ENCODE measurements at places on chromosomes 3 and 15.

DNA sequence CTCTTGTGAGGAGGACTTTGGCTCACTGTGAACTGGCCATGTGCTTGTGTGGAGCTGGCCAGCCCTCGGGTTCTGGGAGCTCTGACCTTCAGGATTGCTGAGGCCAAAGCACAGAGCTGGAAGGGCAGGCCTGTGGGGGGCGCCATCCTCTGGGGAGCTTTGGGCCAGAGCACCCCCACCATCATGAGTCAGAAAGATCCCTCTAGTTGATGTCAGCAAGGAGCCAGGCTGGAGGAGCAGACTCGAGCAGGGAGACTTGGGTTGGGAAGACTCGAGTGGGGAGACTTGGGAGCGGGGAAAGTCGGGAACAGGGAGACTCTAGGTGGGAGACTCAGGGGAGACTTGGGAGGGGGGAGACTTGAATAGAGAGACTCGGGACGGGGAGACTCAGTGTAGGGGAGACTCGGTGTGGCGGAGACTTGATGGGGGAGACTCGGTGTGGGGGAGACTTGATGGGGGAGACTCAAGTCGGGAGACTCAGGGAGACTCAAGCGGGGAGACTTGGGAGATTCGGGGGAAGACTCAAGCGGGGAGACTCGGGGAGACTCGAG, 37.7 kb upstream of the PLXNA1 start:
- no peak for DNase-seq

DNA sequence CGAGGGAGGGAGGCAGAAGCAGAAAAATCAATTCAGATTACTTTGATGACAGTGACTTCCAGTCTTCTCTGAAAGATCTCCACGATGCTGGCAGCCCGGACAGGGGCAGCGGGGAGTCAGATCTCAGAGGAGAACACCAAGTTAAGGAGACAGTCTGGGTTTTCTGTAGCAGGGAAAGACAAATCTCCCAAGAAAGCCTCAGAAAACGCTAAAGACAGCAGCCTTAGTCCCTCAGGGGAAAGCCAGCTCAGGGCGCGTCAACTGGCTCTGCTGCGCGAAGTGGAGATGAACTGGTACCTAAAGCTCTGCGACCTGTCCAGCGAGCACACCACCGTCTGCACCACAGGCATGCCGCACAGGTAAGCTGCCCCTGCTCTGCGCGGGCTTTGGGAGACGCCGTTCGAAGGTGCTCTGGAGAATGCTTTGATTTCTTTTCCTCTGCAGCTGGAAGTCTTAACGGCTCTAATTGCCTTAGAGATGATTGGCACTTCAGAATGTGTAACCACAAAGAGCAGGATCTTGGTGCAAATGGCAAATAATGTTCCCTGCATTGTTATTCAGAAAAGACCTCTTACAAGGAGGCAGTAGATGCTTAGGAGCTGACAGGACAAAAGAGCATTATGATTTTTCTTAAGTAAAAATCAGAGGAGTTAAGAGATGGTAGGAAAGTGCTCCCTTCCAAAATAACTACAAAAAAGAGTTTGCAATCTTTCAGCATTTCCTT, at the start of gene KCNAB1:
KCNAB1 (plus strand) TSS at position 51 of the 724 bp plus-strand sequence.
- DNase-seq: no peak

- DNase-seq: no peak
These were observed 23.0 kb upstream of the RBSN start for GRCh38 chr3:15121936-15122335.

GRCh38 chr3:18442756-18443664, 17.9 kb upstream of the SATB1 start:
- DNase-seq: no peak

DNA sequence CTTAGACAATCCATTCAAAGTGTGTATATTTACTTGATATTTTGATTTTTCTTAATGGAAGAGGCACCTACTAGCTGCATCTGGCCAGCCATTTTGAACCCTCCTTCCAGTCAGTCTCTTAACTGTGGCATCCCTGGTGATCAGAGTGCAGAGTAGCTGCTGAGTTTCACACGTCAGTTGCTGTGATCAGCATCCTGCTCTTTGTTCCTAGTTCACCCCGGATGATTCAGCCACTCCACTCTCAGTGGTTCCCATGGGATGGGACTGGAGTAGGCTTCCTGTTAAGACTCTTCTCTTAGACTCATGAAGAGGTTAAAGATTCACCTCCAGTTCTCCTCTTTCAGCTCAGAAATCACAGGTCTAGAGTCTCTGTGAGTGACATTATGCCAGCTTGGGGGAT, 75.8 kb downstream of the STXBP5L start:
- no peak for DNase-seq

GRCh38 chr3:10532939-10533736, 27.8 kb upstream of the ATP2B2 start:
- no peak for DNase-seq

DNA sequence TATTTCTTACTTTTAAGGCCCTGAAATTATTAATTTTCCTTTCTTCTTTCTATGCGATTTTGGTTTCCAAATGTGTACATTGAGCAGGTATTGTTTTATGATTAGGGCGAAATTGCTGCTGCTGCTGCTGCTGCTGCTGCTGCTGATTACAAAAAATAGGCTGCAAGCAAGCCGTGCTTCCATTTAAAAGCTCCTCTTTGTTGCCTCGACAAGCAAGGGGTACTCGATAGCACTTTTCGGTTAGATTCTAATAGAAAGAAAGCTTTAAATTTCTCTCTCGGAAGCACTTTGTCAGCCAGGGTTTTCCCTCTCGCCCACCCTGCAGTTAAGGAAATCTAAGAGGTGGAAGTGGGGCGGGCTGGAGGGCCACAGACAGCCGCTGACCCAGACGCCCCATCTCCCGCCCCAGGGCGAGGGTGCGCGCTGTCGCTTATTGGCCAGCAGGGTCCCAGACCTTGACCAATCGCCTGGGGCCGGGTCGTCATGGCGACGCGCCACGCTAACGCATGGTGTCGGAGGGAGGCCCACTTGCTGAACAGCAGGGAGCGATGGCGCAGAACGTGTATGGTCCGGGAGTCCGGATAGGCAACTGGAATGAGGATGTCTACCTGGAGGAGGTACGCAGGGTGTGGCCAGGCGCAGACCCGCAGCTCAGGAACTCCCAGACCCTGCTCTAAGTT, at the start of gene CFAP161:
CFAP161 (plus strand) TSS at position 489 of the 680 bp plus-strand sequence; CDS start at position 549, 60 bp downstream.
- DNase-seq: peak; percentile 66

DNA sequence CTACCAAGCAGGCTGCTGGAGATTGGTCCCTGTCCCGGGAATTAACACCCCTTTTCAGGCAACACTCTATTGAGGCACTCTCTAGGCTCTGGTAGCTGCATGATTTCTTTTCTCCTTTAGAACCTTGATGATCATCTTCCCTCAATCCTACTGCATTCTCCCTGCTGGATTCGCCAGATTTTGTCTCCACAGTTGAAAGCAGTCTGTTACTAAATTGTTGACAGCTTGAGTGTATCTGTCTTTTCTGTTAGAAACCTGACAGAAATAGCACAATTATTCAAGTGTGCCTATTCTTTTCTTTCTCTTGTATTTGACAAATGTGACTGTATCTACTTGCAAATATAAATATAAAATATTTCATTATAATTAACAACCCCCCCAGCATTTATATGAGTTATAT, 830.8 kb upstream of the CADM2 start:
- no peak for DNase-seq

- no peak for DNase-seq
These were observed 132.5 kb upstream of the THBS1 start for GRCh38 chr15:39448409-39448808.

DNA sequence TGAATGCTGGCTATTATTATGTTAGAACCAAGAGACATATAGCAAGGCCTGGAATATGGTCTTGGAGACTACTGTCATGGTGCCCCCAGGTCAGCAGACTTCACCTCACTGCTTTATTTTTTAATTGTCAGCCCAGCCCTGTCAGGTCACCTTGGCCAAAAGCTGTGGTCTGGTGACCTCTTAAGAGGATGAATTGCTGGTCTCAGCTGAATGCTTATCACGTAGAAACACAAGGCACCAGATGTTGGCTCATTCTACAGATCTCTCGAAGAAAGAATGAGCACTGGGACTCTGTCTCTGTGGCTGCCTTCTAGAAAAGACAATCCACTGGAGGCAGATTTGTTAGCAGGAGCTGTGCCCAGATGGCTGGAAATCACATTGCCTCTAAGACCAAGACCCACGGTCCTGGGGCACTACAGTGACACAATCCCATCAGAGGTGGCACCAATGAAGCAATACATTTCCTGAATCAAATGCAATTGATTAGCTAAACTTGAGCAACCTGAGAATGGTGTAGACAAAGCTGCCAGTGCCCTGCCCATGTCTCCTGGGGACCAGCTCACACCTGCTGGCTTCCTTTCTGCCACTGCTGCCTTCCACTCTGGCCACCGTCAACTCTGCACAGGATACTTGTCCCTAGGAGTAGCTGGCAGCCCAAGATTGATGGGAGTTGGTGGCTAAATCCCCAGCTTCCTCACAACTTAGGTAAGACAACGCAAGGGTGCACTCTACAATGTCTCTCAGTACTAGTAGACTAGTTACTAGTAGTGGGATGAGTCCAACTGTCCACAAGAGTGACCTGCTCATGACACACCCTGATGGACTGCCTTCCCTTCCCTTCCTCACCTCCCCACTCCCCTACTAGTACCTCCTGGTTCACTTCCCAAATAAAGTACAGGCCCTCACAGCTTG, 384.9 kb upstream of the PROK2 start:
- DNase-seq: no peak

- DNase-seq: no peak
These were observed 654.9 kb upstream of the KCNMB2 start for GRCh38 chr3:177881351-177881750.

GRCh38 chr3:185290266-185290665, 36.4 kb upstream of the EHHADH start:
- DNase-seq: peak; percentile 11

GRCh38 chr3:87615506-87615905, 339.1 kb upstream of the POU1F1 start:
- no peak for DNase-seq

- DNase-seq: no peak
These were observed 113.8 kb upstream of the LINGO1 start for GRCh38 chr15:77746254-77747174.

- no peak for DNase-seq
These were observed 52.2 kb downstream of the C3orf85 start for GRCh38 chr3:109188741-109189140.

GRCh38 chr3:98734735-98735134, 28.4 kb upstream of the ST3GAL6 start:
- no peak for DNase-seq

DNA sequence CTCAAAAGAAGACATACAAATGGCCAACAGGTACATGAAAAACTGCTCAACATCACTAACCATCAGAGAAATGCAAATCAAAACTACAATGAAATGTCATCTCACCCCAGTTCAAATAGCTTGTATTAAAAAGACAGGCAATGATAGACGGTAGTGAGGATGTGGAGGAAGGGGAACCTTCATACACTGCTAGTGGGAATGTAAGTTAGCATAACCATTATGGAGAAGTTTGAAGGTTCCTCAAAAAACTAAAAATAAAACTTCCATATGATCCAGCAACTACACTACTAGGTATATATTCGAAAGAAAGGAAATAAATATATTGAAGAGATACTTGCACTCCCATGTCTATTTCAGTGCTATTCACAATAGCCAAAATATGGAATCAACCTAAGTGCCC, 62.8 kb upstream of the PPARG start:
- DNase-seq: no peak

- DNase-seq: no peak
These were observed 154.3 kb upstream of the ARPP21 start for GRCh38 chr3:35484929-35485530.

DNA sequence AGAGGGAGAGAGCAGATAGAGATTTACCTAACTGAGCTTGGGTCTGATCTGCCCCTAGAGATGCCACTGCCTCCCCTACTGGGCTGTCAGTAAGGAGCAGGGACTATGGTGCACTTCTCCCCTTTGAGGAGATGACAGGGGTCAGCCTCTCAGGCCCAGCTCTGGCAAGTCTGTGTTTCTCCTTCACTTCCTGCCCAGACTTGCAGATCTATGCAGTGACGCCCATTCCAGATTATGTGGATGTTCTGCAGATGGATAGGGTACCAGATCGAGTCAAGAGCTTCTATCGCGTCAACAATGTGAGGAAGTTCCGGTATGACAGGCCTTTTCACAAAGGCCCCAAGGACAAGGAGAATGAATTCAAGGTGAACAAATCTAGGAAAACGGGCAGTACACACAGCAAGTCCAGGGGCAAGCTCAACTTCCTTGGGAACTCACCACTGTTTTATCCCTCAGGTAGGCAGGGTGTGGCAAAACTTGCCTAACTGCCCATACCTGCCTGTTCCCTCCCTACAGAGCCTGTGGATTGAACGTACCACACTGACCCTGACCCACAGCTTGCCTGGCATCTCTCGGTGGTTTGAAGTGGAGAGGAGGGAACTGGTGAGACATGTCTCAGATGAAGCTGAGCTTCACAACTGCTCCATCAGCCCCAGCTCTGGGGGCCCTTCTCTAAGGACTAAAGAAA, 29.1 kb upstream of the MANF start:
- no peak for DNase-seq

GRCh38 chr3:195302431-195302830, 31.5 kb upstream of the XXYLT1 start:
- peak; percentile 22 for DNase-seq

DNA sequence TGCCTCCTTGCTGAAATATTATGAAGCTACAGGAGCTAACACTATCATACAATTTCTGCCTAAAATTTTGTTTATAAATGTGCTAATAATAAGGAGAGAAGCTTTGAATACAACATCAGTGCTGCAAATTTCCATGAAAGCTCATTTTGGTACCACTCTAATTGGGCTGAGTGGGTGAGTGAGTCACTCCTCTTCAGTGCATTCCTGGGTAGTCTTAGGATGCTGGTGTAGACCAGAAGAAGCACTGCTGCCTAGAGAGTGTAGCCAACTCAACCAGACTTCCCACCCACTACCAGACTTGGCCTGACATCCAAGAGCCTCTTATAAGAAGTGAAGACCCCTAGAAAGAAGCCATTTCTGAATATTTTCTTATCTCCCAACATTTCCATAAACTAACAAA, 32.5 kb upstream of the CCDC54 start:
- DNase-seq: no peak

GRCh38 chr15:79952329-79952728, 18.7 kb downstream of the BCL2A1 start:
- no peak for DNase-seq

GRCh38 chr3:154818676-154819255, 261.4 kb upstream of the MME start:
- peak; percentile 11 for DNase-seq

GRCh38 chr15:39579487-39580116, 1.3 kb upstream of the THBS1 start:
- peak; percentile 96 for DNase-seq

DNA sequence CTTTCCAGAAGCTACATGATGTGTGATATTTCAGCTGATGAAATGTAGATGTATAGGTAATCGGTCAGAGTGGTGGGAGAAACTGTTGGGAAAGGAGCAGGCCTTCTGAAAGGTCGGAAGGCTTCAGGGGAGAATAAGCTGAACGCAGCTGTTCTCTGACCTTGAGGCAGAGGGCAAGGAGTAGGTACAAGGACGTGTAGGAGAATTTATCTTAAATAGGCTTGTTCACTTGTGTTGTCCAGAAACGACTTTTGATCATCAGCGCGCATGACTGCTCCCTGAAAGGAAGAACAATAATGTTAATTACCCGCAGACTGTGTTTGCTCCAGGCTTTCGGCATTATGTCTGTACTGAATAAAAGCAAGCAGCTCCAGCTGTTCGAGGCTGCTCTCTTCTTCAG, 39.6 kb downstream of the GPR160 start:
- DNase-seq: no peak

Measured in iris pigment epithelial cell (primary cell).